ENCODE measurements at places on chromosomes 13 and 19.

- no peak for DNase-seq
These were observed 118.3 kb downstream of the COL4A2 start for GRCh38 chr13:110425444-110425780.

GRCh38 chr19:49930483-49931011 is 1.2 kb upstream of the NUP62 start:
- no peak for DNase-seq

DNA sequence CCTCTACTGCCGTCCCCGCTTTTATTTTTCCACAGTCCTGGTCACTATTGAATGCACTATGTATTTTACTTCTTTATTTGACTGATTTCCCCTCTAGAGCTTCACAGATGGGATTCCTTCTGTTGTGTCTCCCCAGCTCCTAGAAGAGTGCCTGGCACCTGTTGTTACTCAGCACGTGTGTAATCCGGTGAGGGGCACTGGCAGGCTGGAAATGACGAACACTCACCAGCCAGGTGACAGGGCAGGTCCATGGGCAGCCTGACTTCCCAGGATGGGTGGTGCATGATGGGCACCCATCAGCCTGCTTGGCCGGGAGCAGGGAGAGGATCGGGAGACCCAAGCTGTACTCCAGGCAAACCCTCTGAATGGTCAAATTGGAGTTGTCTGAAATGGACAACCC is 67.2 kb downstream of the CEBPG start:
- no peak for DNase-seq

- peak; percentile 27 for DNase-seq
These were observed 45.5 kb downstream of the IER2 start for GRCh38 chr19:13195678-13196077.
